ENCODE measurements at places on chromosomes 12 and 14. TPM values are rescaled to one million over a fixed set of nuclear protein-coding genes. Genes with fewer than 3 reads are reported as not detected.

GRCh38 chr12:5871741-5872140 is 73.3 kb downstream of the ANO2 start:
- no peak overlapping the region for H3K27ac ChIP-seq
- H3K4me3 ChIP-seq, result no peak overlapping the region
- peaks cover 3% of the 10 kb centered on the region for H3K27me3 ChIP-seq
- H3K4me1 ChIP-seq, result no peaks in the 10 kb centered on the region
- no peak for DNase-seq
- no peaks in the 10 kb centered on the region for H3K36me3 ChIP-seq

GRCh38 chr12:109949089-109949488 is 47.1 kb downstream of the GIT2 start:
- DNase-seq, result peak; percentile 80
- peaks cover 79% of the 10 kb centered on the region for H3K4me1 ChIP-seq
- peak overlapping the region; percentile 95 for H3K27ac ChIP-seq
- no peaks in the 10 kb centered on the region for H3K27me3 ChIP-seq

DNA sequence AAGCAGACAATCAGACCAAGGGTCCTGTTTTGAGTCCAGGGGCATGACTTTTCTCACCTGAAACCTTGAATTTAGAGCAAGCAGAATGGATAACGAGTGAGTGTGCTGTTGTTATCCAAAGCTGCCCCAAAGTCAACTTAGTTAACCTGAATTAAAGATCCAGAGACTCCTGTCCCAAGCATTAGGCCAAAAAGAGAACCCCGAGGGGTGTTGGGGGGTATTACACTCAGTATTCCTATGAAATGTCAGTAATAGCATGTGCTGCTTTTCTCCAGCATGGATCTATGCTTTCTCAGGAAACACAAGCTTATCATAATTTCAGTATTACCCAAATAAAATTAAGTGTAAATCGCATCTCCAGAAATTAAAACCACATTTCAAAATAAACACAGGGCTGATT is 19.0 kb downstream of the EIF4B start:
- peaks cover 75% of the 10 kb centered on the region for H3K36me3 ChIP-seq
- H3K27me3 ChIP-seq, result no peaks in the 10 kb centered on the region
- H3K4me1 ChIP-seq, result no peaks in the 10 kb centered on the region
- H3K27ac ChIP-seq, result no peak overlapping the region
- no peak for DNase-seq
- no peak overlapping the region for H3K4me3 ChIP-seq

DNA sequence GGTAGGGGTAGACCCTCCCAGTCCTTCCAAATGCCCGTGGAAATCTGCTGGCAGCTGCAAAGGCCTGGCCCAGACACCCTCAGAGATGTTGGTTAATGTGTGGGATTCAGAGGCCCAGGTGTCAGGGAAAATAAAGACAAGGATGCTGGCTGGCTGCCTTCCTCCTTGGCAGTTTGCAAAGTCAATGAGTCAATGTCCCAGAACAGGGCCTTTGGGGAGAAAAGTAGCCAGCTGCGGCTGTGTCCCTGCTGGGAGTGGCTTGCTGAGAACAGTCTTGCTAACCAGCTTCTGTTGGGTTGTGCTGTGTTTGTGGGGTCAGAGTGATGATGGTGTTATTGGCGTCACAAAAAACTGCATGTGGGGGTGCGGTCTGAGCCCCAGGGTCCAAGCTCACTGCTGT is 29.2 kb downstream of the GLRX5 start:
- no peak overlapping the region for H3K4me3 ChIP-seq
- H3K36me3 ChIP-seq, result no peaks in the 10 kb centered on the region
- DNase-seq, result peak; percentile 46
- no peaks in the 10 kb centered on the region for H3K27me3 ChIP-seq
- no peak overlapping the region for H3K27ac ChIP-seq
- no peaks in the 10 kb centered on the region for H3K4me1 ChIP-seq

DNA sequence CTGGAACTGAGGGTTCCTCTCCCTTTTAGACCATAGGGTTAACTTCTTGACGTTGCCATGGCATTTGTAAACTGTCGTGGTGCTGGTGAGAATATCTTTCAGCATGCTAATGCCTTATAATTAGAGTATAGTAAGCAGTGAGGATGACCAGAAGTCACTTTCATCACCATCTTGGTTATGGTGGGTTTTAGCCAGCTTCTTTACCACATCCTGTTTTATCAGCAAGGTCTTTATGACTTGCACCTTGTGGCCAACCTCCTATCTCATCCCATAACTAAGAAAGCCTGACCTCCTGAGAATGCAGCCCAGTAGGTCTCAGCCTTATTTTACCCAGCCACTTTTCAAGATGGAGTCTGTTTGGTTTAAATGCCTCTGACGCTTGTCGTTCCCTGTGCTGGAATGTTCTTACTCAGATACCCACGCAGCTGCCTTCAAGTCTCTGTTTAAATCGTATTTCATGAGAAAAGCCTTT is 44.2 kb downstream of the BBS10 start:
- H3K27me3 ChIP-seq, result no peaks in the 10 kb centered on the region
- H3K27ac ChIP-seq, result no peak overlapping the region
- peak; percentile 37 for DNase-seq
- peaks cover 7% of the 10 kb centered on the region for H3K36me3 ChIP-seq
- H3K4me1 ChIP-seq, result peaks cover 3% of the 10 kb centered on the region

MFAP5 gene
- 86.4 TPM for total RNA-seq

OTOGL gene
- total RNA-seq, result 0.53 TPM

NRXN3 gene
- total RNA-seq, result 18.0 TPM

SMAGP gene
- 3.6 TPM for total RNA-seq

VDR gene
- 6.1 TPM for total RNA-seq

AQP6 gene
- total RNA-seq, result not detected

All from astrocyte (in vitro differentiated cells and primary cell).